ENCODE measurements at places on chromosomes 2 and 18.

DNA sequence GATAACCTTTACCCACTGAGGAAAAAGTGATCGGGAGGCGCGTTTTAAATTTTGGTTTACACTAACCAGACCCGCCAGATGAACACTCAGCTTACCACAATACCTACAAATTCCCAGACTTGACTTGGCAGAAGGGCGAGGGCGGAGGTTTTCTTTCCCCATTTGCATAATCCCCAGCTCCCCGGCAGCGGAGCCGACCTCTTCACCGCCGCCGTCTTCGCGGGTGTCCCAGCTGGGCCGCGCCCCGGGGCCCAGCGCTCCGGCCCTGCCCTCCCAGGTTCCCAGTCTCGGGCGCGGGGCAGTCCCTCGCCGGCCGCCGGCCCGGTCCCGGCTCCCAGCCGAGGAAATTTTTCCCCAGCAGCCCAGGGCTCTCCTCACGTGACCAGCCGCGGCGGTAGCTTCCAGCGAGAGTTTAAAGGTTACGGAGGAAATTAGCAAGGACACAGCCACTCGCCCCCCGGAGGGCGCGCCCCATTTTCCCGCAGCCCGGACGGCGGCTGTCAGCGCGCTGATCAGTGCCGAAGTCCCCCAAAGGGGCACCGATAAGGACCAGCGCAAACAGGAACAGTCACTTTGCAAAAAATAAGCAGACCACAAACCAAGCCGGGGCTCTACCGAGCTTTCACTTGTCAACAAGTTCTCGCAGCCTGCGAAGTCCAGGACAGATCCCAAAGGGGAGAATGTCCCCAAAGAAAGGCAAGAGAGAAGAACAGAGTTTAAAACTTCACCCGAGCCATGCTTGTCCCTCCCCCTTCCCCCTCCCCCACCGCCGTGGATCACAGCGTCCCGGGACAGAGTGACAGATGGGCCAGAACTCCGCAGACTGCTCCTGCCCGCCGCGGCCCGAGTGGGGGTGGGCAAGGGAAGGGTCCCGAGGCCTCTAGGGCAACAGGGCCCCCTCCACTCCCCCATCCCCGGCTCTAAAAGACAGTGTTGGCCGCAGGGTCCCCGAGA lies 1.3 kb upstream of the PRKCE start:
- DNase-seq, result peak; percentile 43

GRCh38 chr2:150127995-150128394 lies 359.5 kb downstream of the RND3 start:
- no peak for DNase-seq

DNA sequence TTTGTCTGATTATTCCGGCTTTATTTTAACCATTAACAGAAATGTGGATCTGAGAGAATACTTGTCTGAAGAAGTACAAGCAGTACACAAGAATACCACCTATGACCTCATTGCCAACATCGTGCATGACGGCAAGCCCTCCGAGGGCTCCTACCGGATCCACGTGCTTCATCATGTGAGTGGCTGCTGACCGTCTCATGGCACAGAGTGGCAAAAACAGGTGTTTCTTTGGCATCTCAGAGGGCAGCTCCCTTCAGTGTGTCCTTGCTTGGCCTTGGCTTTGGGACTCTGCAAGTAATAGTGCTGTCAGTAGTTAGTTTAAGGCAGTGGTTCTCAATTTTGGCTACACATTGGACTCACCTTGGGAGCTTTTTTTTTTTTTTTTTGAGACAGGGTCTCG lies 23.1 kb downstream of the SFTPB start:
- DNase-seq, result no peak

- DNase-seq, result no peak
Measured at GRCh38 chr2:80351231-80351630, 46.7 kb upstream of the LRRTM1 start.

DNA sequence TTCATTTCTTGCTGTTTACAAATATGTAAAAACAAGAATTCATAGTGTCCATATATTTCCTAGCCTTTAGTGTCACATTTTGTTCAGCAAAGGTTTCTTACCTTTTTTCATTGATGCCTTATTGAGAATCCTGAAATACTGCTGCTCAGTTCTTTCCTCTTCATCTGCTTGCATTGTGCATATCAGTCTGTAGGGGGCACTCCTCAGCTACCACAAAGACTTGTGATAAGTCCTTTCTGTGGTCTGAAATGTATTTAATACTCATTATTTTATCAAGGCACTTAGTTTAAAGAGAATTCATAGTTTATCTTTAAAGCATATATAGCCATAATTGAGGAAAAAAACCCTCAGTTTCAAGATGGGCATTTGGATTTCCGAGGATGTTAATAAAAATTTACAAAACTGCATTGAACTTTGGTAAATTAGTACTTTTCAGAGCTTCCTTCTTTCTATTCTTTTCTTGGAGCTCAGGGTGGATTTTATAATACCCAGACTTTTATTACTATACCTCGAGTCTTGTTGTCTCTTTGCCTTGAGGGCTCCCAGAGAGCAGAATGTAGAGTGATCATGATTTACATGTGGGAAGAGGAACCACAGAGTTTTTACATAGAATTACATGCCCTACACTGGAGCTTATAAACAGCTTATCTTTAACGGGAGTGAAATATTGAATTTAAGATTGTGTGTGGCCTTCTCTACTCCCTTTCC lies 570.1 kb downstream of the PLCL1 start:
- peak; percentile 11 for DNase-seq

DNA sequence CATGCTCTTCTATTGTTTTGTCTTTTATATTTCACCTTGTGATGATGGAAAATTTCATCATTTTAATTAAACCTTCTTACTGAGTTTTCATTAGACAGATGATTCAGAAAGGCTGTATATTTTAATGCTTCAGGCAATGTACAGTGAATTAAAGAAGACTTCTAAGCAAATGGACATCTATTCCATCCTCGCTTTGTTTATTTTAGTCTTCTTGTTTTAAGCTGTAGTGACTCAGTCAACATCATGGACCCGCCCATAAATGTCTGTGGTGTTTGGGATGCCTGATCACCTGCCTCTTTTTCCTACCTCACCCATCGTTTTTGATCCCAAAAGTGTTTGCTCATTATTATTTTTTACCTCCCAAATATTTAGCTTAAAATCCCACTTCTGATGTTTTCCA lies 43.1 kb downstream of the KYNU start:
- DNase-seq, result no peak

DNA sequence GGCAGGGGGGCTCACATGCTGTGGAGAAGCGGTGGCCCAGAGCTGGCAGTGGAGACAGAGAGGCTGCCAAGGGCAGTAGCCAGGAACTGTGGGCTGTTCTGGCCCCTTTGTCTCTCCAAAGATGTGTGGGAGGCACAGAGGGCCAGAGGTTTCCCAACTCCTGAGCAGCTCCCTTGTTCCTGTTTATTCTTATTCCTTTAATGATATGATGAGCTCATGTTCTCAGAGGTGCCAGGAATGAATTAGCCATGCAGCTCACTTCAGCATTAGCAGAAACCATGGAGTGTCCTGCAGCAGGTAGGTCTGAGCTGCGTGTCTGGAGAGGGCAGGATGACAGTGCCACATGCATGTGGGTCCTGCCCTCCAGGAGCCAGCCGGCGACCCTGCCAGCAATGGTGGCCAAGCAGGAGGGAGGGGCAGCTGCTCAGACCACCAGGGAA lies 77.9 kb upstream of the FZD7 start:
- DNase-seq, result no peak

DNA sequence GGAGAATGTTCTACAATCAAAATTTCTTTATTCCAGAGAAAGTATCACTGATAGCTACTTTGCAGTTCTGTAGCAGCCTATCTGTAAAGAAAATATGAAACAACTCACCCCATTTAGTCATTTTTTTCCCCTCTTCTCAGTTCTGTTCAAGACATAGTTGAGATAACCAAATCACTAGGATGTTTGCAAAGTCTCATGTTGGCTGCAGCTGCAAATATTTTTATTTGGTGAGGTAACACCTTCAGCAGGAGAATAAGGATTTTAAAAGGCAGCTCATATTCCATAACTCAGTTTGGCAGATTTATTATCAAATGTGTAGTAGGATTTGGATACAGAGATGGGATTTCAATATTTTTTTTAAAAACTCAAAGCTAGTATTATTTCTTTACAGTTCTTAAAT lies 41.0 kb downstream of the HNRNPLL start:
- DNase-seq, result no peak

DNA sequence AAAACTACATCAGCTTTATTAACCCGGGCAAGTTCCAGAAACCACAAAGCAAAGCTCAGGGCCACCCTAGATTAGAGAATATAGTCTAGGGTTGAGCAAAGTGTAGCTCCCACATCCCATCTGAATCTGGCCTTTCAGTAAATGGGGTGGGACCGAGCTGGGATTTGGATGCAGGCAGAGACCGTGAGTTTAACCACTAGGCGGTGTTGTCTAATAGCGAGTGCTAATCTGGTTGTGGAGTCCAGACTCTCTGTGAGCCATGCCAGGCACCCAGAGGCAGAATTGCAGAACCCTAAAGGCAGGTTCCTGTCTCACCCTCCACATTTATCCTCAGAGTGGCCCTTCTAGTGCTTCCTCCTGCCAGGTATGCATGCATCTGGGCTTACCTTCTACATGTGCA lies 435.9 kb downstream of the TSN start:
- peak; percentile 4 for DNase-seq

DNA sequence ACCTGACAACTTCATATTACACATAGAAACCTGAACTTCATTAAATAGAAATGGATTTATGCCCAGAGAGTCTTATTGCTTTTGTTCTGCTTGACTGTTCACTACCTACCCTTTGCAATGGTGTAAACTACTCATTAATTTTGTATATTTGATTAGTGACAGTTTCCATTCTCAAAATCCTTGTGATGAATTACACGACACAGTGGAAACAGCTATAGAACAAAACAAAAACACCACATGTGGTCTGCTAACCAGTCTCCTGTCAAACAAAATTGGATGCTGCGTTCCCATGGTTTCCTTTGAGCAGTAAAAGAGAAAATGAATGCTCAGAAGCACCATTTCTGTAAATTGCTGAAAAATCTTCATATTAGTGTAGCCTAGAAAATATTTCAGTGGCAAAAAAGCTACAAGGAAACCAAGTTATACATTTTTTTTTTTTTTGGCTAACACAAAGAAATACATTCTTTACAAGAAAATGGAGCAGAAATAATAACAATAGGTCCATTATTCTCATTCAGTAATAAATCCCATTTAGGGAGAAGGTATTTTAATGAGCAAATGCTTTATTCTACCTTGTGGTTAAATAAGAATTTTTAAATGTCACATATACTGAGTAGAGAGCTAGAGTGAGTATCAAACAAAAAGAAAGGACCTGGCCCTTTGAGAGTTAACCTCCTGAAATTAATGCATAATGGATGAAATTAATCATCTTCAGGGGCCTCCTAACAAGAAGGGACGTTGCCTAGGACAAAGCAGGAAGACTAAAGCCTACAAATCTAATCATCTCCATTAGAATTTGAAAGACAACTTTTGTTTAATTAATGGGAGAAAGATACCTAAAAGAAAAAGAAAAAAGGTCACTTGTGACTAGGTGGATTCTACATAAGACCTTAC lies 355.1 kb upstream of the ZC3H15 start:
- DNase-seq, result no peak

- no peak for DNase-seq
Measured at GRCh38 chr2:214853906-214854305, 44.4 kb upstream of the BARD1 start.

DNA sequence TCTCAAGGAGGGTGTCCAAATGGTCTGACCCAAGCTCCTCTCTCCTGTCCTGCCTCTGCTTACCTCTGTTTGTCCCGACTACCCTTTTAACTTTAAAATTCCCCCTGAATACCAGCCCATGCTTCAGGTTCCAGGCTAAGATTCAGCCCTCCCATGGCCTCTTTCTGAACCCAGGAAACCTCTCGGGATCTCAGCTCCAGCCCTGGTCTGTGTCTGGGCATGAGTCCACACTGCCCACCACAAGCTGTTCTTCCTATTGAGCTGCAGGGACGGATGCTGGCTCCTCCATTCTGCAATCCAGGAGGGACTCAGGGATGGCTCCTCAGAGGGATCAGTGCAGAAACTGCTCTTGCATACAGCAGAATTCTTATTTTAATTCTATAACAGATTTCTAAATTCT lies 78.9 kb downstream of the MYT1L start:
- no peak for DNase-seq

- no peak for DNase-seq
Measured at GRCh38 chr2:168211664-168212163, 35.7 kb downstream of the STK39 start.

DNA sequence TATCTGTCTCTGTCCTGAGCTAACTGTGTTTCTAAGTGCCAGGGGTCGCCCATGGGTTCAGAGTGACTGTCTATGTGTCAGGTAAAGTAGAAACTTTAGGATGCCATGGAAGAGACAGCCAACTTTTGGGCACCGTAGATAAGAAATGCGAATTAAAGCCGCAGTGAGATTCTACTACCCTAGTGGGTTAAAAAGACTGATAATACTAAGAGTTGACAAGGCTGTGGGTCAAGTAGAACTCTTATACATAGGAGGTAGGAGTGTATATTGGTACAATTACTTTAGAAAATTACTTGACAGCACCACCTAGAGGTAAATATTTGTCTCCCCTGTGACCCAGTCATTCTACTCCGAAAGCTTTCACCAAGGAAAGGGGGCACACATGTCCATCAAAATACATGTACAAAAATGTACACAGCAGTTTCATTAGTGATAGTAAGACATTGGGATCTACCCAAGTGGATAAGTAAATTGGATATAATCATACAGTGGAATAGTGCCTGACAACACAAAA lies 371.3 kb downstream of the SLC4A3 start:
- DNase-seq, result no peak

DNA sequence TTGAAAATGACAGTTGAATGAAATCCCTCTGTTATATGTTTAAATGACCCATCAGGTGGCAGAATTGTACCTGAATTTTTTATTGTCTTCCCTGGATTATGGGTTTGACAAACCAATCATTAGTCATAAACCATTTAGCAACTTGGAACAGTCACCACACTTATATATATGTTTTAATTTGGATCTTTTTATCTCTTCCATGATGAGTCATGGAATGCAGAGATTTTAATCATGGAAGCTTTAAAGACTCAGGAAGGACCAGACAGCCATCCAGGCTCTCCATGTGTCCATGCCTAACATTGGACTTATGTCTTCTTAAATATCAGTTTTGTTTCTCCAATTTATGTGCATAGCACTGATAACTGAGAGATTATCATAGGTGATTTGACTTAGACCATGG lies 188.3 kb upstream of the ZSWIM2 start:
- no peak for DNase-seq

DNA sequence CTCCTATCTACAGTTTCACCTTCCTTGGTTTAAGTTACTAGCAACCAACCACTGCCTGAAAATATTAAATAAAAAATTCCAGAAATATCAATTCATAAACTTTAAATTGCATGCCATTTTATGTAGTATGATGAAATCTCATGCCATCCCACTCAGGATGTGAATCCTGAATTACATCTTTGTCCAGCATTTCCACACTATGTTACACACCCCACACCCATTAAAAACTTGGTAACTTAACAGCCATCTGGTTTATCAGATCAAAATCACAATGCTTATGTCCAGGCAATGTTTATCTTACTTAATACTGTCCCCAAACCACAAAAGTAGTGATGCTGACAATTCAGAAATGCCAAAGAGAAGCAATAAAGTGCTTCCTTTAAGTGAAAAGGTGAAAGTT lies 21.6 kb downstream of the CUL3 start:
- no peak for DNase-seq

Data from DMS 273 treated with DMSO at 0.1 percent for 48 hours (cell line).